ENCODE measurements at places on chromosomes 16 and 17.
A peak's percentile ranks its signal among the peaks of the same experiment; 100 is the strongest.

DNA sequence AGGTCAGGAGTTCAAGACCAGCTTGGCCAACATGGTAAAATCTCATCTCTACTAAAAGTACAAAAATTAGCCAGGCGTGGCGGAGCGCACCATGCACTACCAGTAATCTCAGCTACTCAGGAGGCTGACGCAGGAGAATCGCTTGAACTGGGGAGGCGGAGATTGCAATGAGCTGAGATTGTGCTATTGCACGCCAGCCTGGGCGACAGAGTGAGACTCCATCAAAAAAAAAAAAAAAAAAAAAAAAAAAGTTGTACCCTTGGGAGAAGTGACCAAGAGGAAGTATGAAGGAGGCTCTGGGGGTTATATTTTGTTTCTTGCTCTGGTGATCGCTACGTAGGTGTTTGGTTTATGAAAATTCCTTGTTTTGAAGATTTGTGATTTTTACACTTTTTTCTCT is 66.3 kb downstream of the LITAF start:
- DNase-seq: no peak

GRCh38 chr16:13298666-13299065 is 397.3 kb downstream of the SHISA9 start:
- DNase-seq: no peak

DNA sequence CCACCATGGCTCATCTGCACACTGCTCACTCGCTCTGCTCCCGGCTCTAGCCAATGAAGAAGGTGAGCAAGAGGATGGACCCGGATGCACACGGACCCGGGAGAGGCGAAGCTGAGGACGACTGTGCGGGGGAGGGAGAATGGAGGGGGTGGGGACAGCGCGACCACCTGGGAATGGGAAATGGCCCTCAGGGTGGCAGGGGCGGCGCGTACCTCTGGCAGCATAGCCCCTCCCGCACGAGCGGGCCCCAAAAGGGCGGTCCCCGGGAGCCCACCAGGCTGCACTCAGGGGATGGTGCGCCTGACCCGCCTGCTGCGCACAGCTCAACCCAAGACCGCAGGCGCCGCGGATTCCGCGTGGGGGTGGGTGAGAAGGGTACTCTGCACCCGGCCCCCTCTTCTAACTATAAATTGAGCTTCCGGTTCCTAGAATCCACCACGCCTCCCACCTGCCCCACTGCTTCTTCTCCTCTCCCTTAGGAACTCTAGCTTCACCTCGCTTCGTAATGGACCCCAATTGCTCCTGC is 6.1 kb downstream of the MT1H start:
- DNase-seq: no peak

- no peak for DNase-seq
Observed at GRCh38 chr17:81703747-81704654, 834 bp downstream of the MRPL12 start.

GRCh38 chr17:2684549-2684948 is 27.0 kb downstream of the CLUH start:
- no peak for DNase-seq

- DNase-seq: no peak
Observed at GRCh38 chr17:38587203-38587602, 18.5 kb downstream of the SRCIN1 start.

GRCh38 chr17:81676906-81677305 is 6.7 kb downstream of the ARL16 start:
- no peak for DNase-seq

GRCh38 chr17:44235583-44235936 is 16.1 kb upstream of the UBTF start:
- DNase-seq: no peak

GRCh38 chr17:32142857-32143526 is 690 bp downstream of the RHOT1 start:
- no peak for DNase-seq

GRCh38 chr17:79792341-79792871 is 4.5 kb downstream of the CBX8 start:
- no peak for DNase-seq

DNA sequence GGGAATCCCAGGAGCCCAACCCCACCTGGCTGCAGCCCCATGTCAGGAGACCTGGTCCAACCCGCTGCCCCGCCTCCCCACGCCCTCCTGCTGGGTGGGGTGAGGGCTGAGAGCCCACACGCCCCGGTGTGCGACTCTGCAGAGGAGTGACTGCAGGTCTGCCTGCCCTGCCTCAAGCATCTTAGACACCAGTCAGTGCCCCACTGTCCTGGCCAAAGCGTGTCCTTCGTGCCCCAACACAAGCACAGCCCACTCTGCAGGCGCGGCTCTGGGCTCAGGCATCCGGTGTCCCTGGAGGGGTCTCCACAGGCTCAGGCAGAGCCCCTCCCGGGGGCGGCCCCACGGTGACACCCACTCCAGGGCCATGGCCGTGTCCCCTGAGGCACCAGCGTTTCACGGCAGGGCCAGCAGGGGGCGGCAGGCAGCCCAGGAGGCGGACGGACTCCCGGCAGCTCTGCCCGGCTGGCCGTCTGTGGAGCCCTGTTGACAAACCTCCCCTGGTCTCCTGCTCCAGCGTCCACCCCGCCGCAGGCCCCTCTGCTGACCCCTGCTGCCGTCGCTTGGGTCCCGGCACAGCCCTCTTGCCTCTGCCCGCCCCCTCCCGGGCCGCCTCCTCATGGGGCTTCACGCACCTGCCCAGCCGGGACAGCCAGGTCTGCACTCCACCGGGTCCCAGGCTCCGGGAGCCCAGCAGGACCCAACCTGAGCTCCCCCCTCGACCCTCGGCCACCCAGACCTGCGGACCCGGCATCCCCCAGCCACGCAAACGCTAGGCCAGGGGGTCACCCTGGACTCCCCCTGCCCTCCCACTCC is 8.6 kb upstream of the UBE2I start:
- DNase-seq: no peak

GRCh38 chr16:52543654-52544053 is 3.3 kb downstream of the TOX3 start:
- no peak for DNase-seq

- DNase-seq: no peak
Observed at GRCh38 chr16:76835779-76836300, 355.1 kb upstream of the MON1B start.

DNA sequence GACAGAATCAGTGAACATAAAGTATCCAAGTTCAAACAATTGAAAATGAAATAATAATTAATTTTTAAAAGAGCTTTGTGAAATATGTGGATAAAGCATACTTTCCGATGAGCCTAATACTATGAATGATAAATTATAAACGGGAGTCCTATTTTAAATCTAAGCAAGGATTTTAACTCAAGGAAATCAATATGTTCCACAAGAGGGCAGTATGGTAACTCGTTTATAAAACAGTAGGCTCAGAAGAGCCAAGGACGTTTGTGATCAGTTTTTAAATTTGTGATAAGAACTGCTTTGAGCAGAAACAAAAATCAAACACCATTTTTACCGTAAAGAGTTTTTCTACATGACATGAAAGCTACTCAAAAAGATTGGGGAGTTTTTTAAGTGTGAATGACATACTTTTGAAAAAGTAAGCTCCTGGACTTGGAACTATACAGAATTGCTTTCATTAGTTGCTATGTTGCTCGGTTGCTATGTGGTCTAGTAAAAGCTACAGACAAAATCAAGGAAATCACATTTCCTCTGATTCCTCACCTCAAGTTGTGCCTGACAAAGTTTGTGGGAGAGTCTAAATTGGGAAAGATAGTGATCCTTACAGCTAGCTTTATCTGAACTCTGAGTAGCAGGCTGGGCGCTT is 11.8 kb upstream of the TEKT1 start:
- DNase-seq: no peak

DNA sequence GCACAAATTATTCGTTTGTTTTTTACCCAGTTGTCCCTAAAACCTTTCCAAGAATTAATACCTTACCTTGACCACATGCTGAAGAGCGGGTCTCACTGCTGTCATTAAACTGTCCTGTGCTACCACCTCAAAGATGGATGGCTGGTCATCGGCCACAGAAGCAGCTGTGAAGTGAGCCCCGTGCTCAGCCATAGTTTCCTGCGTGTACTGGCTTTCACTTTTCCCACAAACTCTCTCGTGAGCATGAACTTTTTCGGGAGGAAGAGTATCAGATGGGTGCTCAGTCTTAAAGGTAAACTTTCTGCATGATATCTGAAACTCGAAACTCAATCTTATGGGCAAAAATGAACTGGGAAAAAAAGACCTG is 558 bp downstream of the PEX12 start:
- DNase-seq: no peak

GRCh38 chr17:14004927-14005620 is 64.2 kb upstream of the COX10 start:
- no peak for DNase-seq

DNA sequence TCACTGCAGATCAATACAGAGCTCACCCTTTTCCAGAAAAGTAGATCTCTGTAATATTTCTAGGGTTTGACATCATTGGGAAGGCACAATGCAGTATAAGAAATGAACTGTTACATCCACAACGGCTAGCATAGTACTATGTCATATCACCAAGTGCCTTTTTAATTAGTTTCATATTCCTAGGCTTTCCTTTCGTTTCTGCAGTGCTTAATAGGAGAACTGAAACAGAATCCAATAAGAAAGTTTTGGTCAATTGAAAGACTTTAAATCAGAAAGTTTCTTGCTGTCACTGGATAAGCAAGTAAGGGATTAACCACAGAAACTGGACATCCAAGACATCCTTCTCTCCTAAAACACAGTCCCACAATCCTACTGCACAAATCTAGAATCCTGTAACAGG is 3.5 kb upstream of the RNF43 start:
- DNase-seq: no peak

GRCh38 chr16:87203060-87203656 is 114.0 kb downstream of the C16orf95 start:
- peak; percentile 68 for DNase-seq

DNA sequence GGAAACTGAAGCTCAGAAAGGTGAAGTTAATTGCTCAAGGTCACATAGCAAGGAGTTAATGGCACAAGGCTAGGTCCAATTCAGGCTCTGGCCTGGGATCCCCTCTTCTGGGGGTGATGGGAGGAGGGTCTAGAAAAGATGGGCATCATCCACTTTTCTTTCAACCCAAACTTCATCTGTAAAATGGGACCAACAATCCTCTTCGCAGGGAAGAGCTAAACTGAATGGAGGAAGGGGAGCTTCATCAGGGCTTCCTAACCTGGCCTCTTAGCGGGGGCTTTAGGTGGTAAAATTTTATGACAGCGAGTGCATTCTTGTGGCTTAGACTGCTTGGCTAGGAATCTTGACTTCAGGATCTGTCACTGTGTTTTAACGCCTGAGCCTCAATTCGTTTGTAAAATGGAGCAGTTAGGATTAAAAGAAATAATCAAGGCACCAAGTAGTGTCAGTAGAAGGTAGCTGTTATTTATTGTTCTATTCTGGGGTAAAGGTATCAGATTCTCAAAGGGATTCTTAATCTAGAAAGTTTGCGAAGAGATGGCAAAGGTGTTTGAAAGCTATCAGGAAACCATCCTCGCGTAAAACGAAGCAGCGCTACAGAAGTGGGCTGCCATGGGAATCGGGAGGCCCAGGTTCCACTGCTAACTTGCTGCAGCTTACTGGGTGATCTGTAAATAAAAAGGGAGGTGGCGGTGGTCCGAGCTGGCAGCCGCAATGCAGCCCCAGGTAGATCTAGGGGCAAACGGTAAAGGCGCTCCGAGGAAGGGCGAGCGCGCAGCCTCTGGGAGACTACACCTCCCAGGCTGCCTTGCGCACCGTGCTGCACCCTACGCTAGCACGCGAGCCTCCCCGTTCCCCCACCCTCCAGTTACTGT is 1.5 kb upstream of the SRCAP start:
- no peak for DNase-seq

GRCh38 chr17:61155590-61156237 is 243.9 kb upstream of the TBX2 start:
- DNase-seq: no peak

DNA sequence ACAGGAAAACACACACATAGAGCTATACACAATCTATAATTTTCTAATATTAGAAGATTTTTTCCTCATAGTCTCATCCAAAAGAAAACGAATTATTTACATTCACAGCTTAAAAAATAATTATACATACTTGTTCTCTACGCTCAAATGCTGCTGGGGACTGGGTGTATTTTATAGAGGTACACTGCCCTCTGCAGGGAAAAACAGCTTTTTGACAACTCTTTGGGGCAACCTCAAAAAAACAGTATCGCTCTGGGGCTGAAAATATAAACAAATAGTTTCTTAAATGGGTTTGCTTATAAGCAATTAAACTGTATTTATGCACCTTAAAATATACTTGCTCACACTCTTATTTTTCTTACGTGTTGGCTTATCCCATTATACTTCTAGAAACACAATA is 261.8 kb upstream of the PSMD7 start:
- no peak for DNase-seq

DNA sequence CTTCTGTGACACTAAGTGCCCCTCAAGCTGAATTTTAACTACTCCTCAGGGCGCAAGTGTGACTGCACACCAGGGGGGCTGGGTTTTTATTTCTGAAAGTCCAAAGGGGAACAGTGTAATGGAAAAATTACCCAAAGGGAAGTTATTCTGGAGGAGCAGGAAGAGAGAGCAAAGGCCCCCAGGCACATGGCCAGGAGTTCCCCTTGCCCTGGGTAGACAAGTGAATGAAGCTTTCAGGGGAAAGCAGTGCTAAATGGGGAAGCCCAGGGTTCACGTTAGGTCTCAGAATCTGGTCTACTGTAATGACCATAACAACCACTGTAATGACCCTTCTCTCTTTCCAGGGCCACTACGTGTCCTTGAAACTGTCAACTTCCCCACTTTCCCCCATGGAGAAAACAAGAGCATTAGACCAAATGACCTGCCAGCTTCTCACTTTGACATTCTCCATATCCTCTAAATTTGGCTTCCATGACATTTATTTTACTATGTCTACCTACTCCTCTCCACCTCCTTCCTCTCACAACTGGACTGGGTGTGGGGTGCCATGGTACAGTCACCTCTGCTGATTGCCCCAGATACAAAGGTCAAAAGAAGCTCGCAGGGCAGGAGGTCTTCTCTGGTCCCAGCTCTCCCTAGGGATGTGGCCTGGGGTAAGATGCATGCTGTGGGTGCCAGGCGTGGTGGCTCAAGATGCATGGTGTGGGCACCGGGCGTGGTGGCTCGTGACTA is 34.1 kb upstream of the MMP2 start:
- DNase-seq: no peak

DNA sequence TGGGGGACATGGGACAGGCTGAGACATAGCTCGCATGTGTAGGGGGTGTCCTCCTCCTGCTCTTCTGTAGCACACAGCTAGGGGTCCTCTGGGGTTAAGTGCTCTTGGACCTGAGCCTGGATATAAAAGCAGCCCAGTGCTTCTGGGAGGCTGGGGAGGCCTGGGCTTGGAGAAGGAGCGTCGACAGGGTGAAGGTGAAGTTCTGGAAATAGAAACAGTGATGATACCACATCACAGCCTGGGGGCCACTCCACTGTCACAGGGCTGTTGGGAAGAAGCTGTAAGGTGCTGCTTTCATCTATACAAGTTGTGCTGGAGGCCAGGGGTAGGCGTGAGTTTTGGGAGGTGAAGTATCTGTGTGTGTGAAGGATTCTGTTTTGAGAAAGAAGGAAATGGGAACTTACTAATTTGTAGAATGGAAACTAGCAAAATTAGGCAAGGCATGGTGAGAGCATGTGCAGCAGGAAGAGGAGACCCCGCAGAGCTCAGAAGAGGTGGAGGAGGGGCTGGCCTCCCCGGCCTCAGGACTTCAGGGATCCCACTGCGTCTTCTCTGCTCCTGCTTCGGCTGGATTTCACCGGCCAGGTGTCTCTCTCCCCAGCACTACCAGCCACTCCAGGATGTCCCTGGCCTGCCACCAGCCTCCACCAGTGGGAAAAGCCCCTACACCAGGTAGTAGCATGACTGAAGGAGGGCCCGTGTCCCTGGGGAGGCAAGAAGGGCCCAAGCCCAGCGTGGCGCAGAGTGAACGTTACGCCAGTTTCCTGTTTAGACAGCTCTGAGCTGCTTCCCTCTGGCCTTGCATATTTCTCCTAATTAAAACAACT is 19.4 kb downstream of the PLCG2 start:
- no peak for DNase-seq

GRCh38 chr17:49510059-49510719 is 15.1 kb downstream of the NGFR start:
- DNase-seq: no peak
